Hematopoietic multipotent progenitor cell (in vitro differentiated cells): ENCODE measurements at places on chromosomes 2 and 18. TPM values are rescaled to one million over a fixed set of nuclear protein-coding genes. Genes with fewer than 3 reads are reported as not detected.

CXCR1 gene
- total RNA-seq, result under 0.01 TPM

FEV gene
- total RNA-seq, result not detected

HTR2B gene
- total RNA-seq, result not detected

CFAP53 gene
- 0.27 TPM for total RNA-seq
